ENCODE measurements at places on chromosomes 3 and 15.

- no peak for DNase-seq
These were observed 227.8 kb downstream of the CDIN1 start for GRCh38 chr15:36807134-36807764.

- no peak for DNase-seq
These were observed 9.6 kb upstream of the TAGLN3 start for GRCh38 chr3:111989061-111989678.

DNA sequence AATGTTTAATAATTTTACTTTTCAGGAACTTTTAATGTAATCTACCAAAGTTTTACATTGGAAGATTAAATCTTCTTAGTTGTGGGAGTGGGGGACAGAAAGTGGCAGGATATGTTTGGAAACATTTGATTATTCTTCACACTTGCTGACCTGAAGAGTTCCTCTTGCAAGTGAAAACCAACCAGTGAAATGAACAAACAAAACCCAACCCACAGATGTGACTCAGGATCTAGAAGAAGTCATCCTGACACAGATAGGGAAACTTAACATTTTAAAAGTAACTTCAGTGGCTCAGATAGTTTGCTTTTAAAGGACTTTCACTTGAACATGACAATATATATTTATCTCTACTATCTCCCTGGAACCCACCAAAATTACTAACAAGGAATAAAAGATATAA, 55.4 kb downstream of the ASTE1 start:
- DNase-seq: no peak

- DNase-seq: no peak
These were observed 41.3 kb downstream of the CMTM7 start for GRCh38 chr3:32432711-32433530.

- DNase-seq: no peak
These were observed 216.7 kb upstream of the CFAP20DC start for GRCh38 chr3:59266551-59266950.

DNA sequence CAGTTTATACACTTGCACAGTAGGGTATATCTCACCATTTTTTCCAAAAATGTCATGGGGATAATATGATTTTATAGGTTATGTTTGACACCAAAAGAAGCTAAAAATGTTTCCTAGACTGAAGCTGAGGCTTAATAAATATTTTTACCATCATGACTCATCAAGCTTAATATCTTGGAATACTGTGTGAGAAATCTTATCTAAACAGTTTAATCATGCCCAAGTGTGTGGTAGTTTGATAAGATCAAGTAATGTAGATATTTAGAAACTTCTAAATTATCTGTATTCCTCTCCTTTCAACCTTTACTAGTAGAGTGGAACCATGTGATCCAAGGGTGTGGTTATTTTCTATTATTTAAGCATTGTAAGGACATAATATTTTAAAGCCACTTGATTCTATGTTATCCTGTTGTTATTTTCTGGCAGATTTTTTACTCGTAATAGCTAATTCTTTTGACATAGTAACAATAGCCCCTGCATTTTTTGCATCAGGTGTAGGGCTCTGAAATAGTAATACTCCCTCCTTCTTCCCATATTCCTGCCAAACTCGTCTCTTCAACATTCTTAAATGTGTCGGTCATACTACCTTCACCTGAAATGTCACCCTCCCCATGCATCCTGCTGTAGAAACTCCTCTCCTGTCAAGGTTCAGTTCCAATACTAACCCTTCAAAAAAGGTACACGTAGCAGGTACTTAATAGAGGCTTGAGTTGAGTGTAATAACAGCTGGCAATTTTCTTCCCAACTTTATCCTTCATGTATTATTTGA, 729.6 kb downstream of the NLGN1 start:
- DNase-seq: no peak

- DNase-seq: no peak
These were observed 33.0 kb downstream of the ANP32A start for GRCh38 chr15:68787609-68788263.

GRCh38 chr3:57918123-57918837, 89.9 kb upstream of the FLNB start:
- no peak for DNase-seq

DNA sequence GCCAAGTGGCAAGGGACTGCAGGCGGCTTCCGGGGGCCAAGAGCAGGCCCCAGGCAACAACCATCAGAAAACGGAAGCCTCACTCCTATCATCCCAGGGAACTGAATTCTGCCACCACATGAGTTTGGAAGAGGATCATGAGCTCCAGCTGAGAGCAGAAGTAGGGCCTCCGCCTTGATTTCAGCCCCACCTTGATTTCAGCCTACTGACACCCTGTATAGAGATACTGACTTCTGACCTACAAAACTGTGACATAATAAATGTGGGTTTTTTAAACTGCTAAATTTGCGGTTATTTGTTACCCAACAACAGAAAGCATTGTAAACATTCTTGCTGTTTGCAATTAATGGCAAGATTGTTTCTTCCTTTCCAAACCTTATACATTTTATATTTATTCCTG, 21.6 kb upstream of the RARRES1 start:
- DNase-seq: no peak

DNA sequence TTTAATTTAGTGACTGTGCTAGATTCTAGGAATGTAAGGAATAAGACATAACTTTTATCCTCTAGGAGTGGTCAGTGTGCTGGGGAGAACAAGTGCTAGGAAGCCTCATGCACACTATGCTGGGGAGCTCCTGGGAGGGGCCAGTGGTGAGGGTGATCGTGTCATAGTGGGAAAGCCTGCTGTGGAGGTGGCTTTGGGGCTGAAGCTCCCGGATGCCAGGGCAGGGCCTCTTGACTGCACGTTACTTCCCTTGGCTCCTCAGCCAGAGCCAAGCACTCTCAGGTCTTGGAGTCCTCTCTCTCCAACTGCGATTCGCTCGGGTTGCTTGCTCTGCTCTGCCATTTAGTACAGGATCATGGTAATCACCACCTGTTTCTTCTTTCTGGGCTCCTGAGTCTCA, 33.6 kb downstream of the SQOR start:
- no peak for DNase-seq

DNA sequence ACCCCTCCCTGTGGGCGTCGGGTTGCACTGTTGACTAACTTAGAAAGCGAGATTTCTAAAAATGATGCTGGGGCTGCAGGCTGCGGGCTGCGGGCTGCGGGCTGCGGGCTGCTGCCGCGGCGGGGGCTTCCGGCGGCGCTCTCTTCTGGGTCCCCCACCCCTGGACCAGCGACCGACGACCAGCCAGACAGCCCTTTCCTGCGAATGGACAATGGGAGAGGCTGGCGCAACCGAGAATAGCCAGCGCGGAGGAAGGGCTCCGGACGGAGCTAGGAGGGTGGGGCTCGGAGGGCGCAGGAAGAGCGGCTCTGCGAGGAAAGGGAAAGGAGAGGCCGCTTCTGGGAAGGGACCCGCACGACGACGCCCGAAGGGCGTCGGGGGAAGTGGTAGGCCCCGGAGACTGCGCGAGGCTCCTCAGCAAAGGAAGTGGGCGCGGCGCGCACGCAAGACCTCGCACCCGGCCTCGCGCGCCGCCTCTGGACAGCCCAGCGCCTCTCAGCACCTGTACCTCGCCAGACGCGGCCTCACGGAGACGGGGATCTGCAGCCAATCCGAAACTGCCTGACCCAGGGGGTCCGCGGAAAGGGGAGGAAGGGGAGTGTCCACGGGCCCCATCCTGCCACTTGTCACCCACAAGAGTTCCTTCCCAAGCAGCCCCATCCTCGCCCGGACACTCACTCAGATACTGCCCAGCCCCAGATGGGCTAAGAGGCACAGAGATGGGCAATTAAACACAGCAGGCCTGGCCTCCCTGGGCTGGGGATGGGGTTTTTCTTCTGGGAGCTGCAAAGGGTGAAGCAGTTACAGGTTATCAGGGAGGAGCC, 70.7 kb downstream of the SLC12A8 start:
- DNase-seq: peak; percentile 54

DNA sequence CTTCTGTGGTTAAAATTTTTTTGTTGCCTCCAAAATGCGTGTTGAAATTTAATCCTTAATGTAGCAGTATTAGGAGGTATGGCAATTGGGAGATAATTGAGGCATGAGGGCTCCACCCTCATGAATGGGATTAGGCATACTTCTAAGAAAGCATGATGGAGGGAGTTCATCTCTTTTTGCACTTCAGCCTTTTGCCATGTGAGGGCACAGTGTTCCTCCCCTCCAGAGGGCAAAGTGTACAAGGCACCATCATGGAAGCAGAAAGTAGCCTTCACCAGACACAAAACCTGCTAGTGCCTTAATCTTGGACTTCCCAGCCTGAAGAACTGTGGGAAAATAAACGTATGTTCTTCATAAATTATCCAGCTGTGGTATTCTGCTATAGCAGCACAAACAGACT, 429.5 kb downstream of the ZIC1 start:
- DNase-seq: no peak

All from activated T-cell treated with anti-CD3 and anti-CD28 coated beads for 1 hour (primary cell).